Activated CD8-positive, alpha-beta memory T cell treated with anti-CD3 and anti-CD28 coated beads, Interleukin-2, amount 10 ng/mL, durations not matched to agents 7 days and 5 days (primary cell): ENCODE measurements at places on chromosomes 6 and 20. TPM values are rescaled to one million over a fixed set of nuclear protein-coding genes. Genes with fewer than 3 reads are reported as not detected.

CCN6 gene
- not detected for total RNA-seq

GRCh38 chr20:2793471-2793870 lies 7.0 kb downstream of the CPXM1 start:
- no peaks in the 10 kb centered on the region for H3K36me3 ChIP-seq
- peaks cover 57% of the 10 kb centered on the region for H3K27me3 ChIP-seq
- peaks cover 4% of the 10 kb centered on the region for H3K4me1 ChIP-seq
- DNase-seq, result no peak
- H3K27ac ChIP-seq, result no peak overlapping the region

DNA sequence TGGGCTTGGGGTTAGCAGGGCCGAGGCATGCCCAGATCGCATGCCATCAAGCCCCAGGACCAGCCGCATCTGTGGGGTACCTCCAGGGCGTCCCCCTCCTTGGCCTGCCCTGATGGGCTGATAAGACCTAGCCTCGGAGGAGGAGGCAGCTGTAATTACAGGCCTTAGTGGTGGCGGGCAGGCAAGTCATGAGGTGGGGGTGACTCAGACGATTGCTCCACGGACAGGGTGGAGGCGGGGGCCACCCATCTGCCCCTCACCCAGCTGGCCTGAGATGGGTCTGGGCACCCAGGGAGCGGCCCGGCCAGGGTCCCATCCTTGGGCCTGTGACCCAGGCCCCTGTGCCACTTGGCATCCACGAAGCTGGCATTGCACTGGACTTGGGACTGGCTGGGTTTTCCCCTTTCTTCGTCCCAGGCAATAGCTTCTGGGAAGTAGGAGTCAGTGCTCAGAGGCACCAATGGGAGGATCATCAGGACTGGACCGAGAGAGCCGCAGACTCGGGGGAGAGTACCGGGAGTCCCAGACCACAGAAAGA lies 57.5 kb downstream of the CEBPB start:
- DNase-seq, result no peak
- peaks cover 10% of the 10 kb centered on the region for H3K27me3 ChIP-seq
- peaks cover 5% of the 10 kb centered on the region for H3K4me1 ChIP-seq
- no peak overlapping the region for H3K4me3 ChIP-seq
- no peaks in the 10 kb centered on the region for H3K36me3 ChIP-seq

DNA sequence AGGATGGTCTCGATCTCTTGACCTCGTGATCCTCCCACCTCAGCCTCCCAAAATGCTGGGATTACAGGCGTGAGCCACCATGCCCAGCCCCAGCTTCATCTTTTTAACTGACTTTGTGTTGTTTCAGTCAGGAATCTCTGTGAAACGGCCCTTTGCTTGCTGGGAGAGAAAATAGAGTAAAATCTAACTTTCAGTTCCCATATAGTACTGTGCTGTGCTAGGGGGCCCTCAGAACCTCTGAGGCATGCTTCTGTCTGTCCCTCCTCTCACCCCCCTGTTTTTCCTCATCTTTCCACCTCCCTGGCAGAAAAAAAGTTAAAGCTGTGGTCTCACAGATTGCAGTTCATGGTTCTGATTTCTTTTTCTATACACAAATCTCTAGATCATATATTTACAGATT lies 48.4 kb downstream of the LRP11 start:
- no peaks in the 10 kb centered on the region for H3K27me3 ChIP-seq
- no peak for DNase-seq
- H3K36me3 ChIP-seq, result peaks cover 18% of the 10 kb centered on the region

DNA sequence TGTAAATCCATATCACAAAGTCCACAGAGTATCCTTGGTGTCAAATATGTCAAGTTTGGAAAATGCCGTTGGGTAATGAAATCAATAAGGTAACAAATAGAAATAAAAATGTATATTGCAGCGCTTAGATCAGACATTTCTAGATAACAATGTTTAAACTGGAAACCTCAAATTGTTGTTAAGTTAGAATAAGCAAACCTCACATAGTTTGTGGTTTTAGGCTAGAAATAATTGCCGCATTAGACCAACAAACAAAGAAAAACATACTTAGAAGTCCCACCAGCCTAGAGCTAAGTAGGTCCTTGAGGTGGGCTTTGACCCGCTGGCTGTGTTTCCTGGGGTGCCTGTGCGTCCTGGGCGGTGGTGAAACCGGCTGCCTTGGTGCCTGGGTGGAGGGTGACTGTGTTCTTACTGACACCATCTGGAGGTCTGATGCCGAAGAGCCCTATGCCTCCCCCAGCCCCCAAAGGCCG lies 71.4 kb downstream of the DACT2 start:
- DNase-seq, result no peak
- H3K36me3 ChIP-seq, result no peaks in the 10 kb centered on the region
- H3K27ac ChIP-seq, result no peak overlapping the region
- H3K27me3 ChIP-seq, result no peaks in the 10 kb centered on the region
- peaks cover 4% of the 10 kb centered on the region for H3K4me1 ChIP-seq

- H3K4me1 ChIP-seq, result no peaks in the 10 kb centered on the region
- no peak overlapping the region for H3K27ac ChIP-seq
- H3K27me3 ChIP-seq, result peaks cover 3% of the 10 kb centered on the region
Observed at GRCh38 chr6:169296170-169296569, 42.5 kb upstream of the THBS2 start.

KCTD20 gene
- 53.9 TPM for total RNA-seq

- no peak for DNase-seq
- no peaks in the 10 kb centered on the region for H3K27me3 ChIP-seq
- no peaks in the 10 kb centered on the region for H3K36me3 ChIP-seq
- no peak overlapping the region for H3K4me3 ChIP-seq
- H3K4me1 ChIP-seq, result no peaks in the 10 kb centered on the region
- H3K27ac ChIP-seq, result no peak overlapping the region
Observed at GRCh38 chr6:56004426-56004825, 129.0 kb upstream of the BMP5 start.

XKR7 gene
- total RNA-seq, result not detected

GRCh38 chr6:135577059-135577538 lies 79.6 kb upstream of the AHI1 start:
- H3K27me3 ChIP-seq, result no peaks in the 10 kb centered on the region
- H3K4me1 ChIP-seq, result peaks cover 16% of the 10 kb centered on the region
- peak overlapping the region; percentile 75 for H3K27ac ChIP-seq
- DNase-seq, result no peak
